Stimulated activated CD4-positive, alpha-beta T cell treated with anti-CD3 and anti-CD28 coated beads, Interleukin-15, amount 100 ng/mL, for 1 hour (primary cell): ENCODE measurements at places on chromosomes 4 and X.

GRCh38 chr4:133483600-133484246, 334.6 kb downstream of the PCDH10 start:
- DNase-seq = no peak

DNA sequence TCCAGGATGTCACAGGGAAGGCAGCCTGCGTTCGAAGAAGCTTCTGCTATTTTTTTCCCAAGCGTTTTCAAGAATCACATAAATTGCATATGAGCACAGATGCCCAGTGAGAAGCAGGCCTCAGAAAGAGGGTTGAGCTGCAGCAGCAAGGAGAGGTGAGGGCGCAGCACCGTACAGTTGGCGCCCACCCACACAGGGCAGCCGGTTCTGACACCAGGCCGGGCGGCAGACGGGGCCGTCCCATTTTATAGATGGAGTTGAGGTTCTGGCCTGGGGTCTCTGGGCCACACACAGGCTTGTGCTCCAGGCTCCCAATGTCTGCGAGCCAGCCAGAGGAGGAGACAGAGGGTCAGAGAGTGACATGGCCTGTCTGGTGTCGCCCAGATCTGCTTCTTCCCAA, 22.8 kb downstream of the CPZ start:
- DNase-seq = no peak

DNA sequence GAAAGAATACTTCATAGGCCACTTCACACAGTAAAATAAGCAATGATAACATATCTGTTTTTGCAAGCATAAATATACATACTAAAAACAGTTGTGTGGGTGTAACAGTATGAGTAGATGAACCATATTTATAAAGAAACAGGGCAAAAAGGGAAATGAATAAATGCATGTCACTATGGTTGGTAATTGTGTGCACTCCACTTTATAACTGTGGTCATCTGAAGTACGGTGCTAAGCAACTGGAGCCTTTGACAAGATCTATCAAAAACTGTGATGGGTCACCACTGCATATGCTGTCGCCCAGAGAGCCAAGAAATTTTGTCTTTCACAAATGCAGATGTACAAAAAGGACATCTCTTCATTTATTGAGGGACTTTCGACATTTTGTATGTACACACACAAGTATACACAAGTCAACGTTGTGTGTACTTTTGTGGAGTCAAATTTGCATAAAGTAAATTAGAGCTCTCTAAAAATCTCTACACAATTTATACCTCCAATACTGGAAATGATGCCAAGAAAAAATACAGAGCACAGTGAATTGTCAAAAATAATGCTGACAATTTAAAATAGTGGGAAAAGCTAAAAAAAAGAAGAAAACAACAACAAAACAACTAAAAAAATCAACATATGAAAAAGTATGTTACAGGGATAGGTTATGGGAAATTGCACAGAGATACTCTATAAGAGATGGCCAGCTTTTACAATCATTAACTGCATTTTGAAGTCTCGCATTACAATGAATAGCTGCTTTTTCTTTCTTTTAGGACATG, 123.1 kb upstream of the ENPEP start:
- DNase-seq = no peak

DNA sequence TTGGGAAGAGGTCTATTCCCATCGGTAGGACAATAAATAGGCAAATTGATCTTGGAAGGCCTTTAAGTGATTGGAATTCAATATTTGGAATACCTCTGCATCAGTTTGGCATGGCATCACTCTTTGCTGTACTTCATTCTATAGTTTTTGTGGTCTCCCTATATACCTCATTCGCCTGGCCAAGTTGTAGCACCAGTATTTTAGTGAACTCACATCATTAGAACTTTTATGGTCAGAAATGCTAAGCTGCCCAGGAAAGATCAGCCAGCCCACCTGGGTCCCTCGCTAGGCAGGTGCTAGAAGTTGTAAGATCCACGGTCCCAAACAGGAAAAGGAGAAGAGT, 40.3 kb downstream of the ZCCHC13 start:
- DNase-seq = no peak

GRCh38 chr4:184775854-184776555, 42.1 kb upstream of the CENPU start:
- DNase-seq = no peak

GRCh38 chr4:117512414-117512813, 427.0 kb upstream of the TRAM1L1 start:
- DNase-seq = no peak

DNA sequence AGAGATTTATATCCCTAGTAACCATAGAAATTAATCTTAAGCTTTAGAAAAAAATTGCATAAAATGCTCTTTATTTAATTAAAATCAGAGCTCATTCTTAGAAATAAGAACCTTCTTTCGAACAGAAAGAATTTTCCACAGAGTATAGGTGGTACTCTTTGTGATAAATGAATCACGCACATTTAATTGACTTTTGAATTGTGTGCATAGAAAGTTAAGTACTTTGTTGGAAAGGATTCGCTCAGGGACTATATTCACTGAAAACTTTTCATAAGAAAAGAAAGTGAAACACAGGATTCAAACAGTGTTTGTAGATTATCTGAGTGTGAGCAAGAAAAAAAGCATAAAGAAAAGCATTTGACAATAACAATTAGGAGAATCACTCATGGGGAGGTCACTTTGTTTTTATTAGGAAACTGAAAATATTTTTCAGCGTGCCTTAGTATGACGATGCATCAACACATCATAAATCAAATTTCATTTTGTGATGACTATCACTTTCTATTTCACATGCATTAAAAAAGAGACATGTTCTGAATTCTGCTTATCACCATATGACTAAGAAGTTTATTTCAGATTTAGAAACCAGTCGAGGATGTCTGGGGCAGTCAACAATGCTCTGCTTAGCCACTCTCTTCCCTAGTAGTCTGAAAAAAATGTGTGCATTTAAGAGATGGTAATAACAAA, 49.5 kb downstream of the STX18 start:
- DNase-seq = no peak

GRCh38 chr4:16222957-16223527, 3.2 kb downstream of the TAPT1 start:
- DNase-seq = no peak

DNA sequence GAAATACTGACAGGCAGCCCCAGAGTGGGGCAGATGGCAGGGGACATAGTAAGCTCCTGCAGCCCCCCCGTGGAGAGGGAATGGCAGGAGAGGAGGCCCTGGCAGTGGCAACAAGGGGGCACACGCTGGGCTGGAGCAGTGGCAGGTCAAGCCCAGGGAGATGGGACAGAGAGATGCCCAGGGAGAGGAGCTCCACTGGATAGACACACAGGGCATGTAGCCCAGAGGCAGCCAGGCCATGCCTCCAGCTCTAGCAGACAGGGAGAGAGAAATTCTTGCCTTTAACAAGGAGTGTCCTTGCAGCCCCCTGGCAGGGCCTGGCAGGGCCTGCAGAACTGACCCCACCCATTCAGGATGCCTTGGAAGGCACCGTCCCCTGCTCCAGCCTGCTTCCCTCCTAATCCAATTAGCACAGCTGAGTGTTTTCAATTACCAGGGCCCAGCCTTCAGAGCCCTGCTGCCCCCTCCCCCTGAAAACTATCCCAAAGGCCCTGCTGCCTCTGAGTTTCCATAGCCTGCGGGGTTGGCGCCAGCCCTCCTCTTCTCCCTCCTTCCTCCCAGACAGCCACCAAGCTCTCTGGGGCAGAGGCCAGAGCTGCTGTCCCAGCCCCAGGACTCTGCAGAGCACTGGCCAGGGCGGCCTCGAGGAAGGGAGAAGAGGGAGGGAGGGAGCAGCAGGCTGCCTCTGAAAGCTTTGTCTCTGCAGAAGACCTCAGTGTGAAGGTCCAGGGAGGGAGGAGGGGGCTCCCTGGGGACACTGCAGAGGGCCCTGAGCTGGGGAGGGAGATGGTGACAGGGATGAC, 12.5 kb downstream of the L1CAM start:
- no peak for DNase-seq

DNA sequence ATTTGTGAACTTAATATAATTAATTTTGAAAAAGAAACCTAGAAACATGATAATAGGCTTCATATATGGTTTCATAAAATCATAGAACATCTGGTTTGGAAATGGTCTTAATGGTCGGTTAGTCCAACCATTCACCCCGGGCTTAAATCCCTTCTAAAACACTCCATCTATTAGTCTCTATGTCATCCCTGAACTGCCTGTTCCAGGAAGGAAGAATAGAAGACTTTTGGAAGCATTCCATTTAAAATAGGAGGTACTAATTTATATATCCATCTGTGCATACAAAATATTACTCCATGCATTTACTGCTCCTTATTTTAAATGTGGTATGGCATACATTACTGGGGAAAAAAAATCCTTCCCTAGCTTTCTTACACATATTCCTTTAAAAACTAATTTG, 262.2 kb upstream of the DDX53 start:
- no peak for DNase-seq

- DNase-seq = no peak
These were observed 23.4 kb upstream of the MSX1 start for GRCh38 chr4:4836044-4836443.

GRCh38 chr4:89217604-89218003, 90.0 kb downstream of the GPRIN3 start:
- no peak for DNase-seq

GRCh38 chrX:71292669-71293365, 8.7 kb upstream of the ITGB1BP2 start:
- no peak for DNase-seq

DNA sequence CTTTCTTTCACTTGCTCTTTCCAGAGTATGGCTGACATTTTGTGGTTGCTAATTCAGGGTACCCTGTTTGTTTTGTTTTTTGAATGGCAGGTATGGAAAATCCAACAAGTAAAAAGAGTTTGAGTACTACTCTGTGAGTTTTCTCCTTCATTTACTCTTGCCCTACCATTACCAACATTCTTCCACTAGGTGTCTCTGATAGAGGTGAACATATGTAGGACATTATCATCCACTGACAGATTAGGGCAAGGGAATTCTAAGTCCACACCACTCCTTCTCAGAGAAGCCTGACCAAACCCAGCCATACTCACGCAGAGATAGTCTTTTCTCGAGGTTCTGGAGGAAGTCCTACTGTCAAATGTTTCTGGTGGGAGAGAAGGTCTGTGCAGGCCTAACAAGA, 36.7 kb upstream of the HDAC8 start:
- DNase-seq = no peak

- no peak for DNase-seq
These were observed 569 bp downstream of the ARFIP1 start for GRCh38 chr4:152780267-152780778.

DNA sequence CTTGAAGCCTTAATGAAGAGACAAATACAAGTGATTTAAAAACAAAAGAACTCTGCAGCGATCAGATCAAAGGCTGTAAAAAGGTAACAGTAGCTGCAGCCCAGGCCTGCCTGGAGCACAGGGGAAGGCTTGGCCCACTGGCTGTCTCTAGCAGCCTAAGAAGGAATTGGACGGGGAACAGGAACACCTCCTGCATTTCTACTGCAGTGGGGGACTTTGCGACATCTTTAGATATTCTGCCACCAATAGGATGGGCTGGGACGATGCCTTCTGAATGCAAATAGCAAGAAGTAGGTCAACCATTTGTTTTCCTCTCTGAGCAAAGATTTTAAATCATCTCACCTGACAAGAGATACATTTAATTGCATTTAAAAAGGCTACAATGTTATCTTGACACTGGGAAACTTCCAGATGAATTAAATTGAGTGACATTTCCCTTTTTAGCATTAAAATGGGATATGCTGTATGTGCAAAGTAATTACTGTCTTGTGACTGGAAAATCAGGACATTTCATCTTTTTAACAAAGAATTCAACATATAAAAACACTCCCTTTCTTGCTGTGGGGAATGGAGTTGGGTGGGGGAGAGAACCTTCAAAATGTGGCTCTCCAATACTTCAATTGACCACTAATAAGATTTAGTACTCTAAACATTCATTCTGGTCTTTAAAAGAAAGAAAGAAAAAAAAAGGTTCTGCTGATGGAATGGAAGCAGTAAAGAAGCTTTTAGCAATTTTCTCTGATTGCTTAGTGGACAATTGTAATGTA, 70.0 kb downstream of the NYX start:
- DNase-seq = no peak

GRCh38 chr4:6556263-6556662, 18.7 kb upstream of the MAN2B2 start:
- no peak for DNase-seq

GRCh38 chr4:175531405-175532091, 280.5 kb downstream of the GPM6A start:
- DNase-seq = no peak

DNA sequence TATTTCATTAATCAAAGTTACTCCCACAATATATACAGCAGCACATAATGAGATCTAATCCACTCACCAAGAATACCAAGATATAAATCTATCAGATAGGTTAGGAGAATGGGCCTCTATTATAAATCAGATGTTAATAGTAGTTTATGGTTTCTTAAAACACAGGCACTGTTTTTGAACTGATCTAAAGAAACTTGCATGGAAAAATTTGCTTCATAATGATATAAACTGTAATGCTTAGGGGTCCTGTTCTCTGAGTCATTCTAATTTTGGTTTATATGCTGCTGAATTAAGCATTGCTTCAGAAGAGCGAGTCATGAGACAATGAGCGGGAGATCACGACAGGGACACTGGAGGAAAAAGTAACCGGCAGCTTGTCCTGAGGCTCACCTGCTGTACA, 113.3 kb upstream of the OTUD4 start:
- DNase-seq = no peak

GRCh38 chr4:113666386-113667114, 95.0 kb downstream of the CAMK2D start:
- no peak for DNase-seq

DNA sequence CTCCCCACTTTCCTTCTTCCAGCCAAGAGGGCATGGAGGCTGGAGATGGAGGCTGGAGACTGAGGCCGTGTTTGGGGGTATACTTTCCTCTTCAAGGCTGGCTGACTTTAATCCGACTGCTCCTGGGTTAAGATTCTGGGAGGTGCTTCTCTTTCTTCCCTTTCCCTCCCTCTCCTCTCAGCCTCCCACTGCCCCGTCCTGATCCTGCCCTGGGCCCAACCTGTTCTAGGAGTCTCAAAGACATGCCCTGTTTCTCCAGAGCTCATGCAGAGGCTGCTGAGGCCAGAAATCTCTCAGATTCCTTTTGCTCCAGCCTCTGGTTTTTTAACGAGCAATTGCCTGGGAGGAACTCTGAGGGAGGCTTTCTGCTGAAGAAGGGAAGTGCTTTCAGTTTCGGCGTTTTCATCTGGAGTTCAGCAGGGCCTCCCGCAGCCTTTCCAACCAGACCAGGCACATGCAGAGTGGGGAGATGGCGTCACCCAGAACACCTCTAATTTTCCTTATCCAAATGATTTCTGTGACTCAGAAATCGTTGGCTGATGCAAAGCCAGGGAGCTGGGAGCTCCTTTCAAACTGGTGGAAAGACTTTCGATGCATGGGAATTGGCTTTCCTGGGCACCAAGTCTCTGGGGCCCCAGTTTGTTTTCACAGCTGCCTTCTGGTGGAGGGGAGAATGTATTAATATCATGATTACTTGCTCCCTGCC, 34.5 kb upstream of the FAM9C start:
- no peak for DNase-seq

DNA sequence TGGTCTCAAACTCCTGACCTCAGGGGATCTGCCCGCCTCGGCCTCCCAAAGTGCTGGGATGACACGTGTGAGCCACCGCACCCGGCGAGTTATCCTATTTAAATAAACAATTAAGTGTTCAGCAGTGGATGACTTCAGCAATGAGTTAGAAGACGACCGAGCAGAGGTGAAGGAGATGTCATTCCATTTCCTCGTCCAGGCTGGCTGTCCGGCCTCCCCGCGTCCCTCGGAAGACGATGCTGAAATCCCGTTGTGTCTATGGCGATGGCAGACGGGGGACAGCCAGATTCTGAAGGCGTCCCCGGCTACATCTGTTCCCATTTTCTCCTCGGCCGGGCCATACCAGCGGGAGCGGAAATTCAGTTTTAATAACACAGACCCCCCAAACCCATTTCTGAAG, 209.8 kb downstream of the CRLF2 start:
- DNase-seq = no peak

- DNase-seq = no peak
These were observed 715.2 kb upstream of the AADAT start for GRCh38 chr4:170804930-170805329.
